ENCODE measurements at places on chromosomes 7 and 10. TPM values are rescaled to one million over a fixed set of nuclear protein-coding genes. Genes with fewer than 3 reads are reported as not detected.
A peak's percentile ranks its signal among the peaks of the same experiment; 100 is the strongest.

Gene ASZ1
- not detected for total RNA-seq

Gene EVX1
- not detected for total RNA-seq

DNA sequence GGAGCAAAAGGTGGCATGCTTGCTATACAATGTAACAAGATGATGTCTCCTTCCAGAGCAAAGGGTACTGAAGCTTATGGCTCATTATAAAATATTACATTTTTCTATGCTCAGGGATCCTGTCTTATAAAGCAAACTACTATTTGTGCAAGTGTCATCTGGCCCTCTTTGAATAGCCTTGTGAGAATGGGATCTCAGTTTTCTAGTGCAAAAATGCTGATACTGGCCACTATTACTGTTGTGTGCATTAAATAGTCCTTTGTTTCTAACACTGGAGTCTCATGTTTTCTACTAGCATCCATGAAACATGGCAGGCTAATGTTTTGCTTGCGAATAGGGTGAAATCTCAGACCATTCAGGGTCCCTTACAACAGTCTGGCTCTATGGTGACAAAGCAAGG is 823.0 kb downstream of the REEP3 start:
- H3K4me1 ChIP-seq = no peaks in the 10 kb centered on the region
- no peak overlapping the region for H3K27ac ChIP-seq
- no peaks in the 10 kb centered on the region for H3K27me3 ChIP-seq
- H3K36me3 ChIP-seq = no peaks in the 10 kb centered on the region
- DNase-seq = no peak

DNA sequence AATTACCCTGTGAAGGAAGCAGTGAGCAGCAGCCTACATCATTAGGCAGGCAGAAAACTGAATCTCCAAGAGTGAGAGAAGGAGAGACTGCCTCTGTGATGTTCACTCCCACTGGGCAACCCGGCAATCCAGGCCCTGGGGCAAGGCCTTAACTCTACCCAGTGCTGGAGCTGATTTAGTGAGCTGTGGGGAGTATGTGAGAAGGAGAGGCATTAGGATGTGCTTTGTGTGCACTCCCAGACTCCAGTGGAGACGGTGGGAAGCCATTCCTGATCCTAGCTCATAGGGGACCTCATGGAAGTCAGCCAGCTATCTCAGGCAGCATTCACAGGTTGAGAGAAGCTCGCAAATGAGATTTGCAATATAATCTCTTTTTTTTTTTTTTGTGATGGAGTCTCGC is 41.1 kb upstream of the CDK13 start:
- DNase-seq = peak; percentile 68
- H3K27ac ChIP-seq = no peak overlapping the region
- no peaks in the 10 kb centered on the region for H3K4me1 ChIP-seq
- H3K36me3 ChIP-seq = no peaks in the 10 kb centered on the region
- H3K27me3 ChIP-seq = no peaks in the 10 kb centered on the region

- DNase-seq = no peak
- no peak overlapping the region for H3K4me3 ChIP-seq
- no peaks in the 10 kb centered on the region for H3K27me3 ChIP-seq
- no peak overlapping the region for H3K27ac ChIP-seq
- H3K36me3 ChIP-seq = no peaks in the 10 kb centered on the region
These were observed 59.6 kb upstream of the PITRM1 start for GRCh38 chr10:3231951-3232730.

DNA sequence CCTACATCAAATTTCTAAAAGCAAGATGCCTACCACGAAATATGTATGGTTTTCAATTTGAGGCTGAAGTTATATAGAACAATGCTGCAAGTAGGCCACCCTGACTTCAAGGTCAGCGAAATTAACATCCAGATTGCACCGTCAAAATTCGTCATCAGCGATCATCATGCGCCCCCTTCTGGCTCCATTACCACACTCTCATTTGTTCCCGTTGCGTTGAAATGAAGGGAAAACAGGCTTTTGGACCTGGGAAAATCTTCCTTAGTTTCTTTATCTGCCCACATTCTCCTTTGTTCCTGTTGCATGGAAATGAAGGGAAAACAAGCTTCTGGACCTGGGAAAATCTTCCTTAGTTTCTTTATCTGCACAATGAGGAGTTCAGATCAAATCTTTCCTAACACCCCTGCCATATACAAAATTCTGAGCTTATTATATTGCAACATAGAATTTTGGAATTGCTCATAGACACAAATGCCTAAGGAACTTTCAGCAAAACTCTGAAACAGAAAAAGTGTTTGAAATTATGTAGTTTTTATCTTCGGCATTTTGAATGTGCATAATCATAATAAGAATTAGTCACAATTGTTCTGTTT is 98.2 kb upstream of the PRKCQ start:
- no peak for DNase-seq
- H3K4me1 ChIP-seq = no peaks in the 10 kb centered on the region
- no peaks in the 10 kb centered on the region for H3K27me3 ChIP-seq

- H3K27ac ChIP-seq = no peak overlapping the region
- H3K27me3 ChIP-seq = no peaks in the 10 kb centered on the region
- H3K4me3 ChIP-seq = no peak overlapping the region
- H3K36me3 ChIP-seq = no peaks in the 10 kb centered on the region
These were observed 23.0 kb upstream of the CDK13 start for GRCh38 chr7:39927018-39927417.

DNA sequence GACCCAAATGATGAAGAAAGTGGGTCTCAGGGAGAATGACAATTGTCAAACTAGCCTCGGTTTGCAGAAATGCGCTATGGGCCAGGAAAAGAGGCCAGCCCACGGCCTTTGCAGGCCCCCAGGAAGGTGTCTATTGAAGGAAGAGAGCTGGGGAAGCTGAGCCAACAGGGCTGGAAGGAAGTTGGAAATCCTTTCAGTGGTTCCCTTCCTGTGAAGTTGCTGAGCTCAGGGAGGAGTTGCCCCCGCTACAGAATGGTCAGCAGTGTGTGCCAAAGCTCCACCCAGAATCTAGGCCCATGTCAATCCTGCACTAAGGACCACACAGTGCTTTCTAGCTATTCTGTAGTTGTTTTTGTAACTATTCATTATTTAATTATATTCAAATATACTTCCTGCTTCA is 91.6 kb upstream of the ANLN start:
- peaks cover 41% of the 10 kb centered on the region for H3K4me1 ChIP-seq
- H3K27me3 ChIP-seq = no peaks in the 10 kb centered on the region
- no peak overlapping the region for H3K4me3 ChIP-seq
- peaks cover 20% of the 10 kb centered on the region for H3K36me3 ChIP-seq
- no peak for DNase-seq

Data from esophagus muscularis mucosa (tissue), 4 donors.